ENCODE measurements at places on chromosomes 2 and 18.
A peak's percentile ranks its signal among the peaks of the same experiment; 100 is the strongest.

- no peak overlapping the region for H3K4me3 ChIP-seq
- H3K36me3 ChIP-seq: peaks cover 5% of the 10 kb centered on the region
- H3K27me3 ChIP-seq: no peaks in the 10 kb centered on the region
- H3K4me1 ChIP-seq: peaks cover 2% of the 10 kb centered on the region
- no peak for DNase-seq
- no peak overlapping the region for H3K27ac ChIP-seq
Observed at GRCh38 chr2:224525774-224526173, 59.4 kb downstream of the CUL3 start.

- H3K4me3 ChIP-seq: no peak overlapping the region
- peaks cover 9% of the 10 kb centered on the region for H3K4me1 ChIP-seq
- peaks cover under 1% of the 10 kb centered on the region for H3K27me3 ChIP-seq
- no peak overlapping the region for H3K27ac ChIP-seq
- DNase-seq: no peak
Observed at GRCh38 chr2:105625632-105626031, 119.1 kb upstream of the NCK2 start.

GRCh38 chr2:145851730-145852129 lies 1331.8 kb upstream of the ZEB2 start:
- H3K36me3 ChIP-seq: no peaks in the 10 kb centered on the region
- H3K27me3 ChIP-seq: no peaks in the 10 kb centered on the region
- no peak for DNase-seq
- H3K4me3 ChIP-seq: no peak overlapping the region
- no peaks in the 10 kb centered on the region for H3K4me1 ChIP-seq

DNA sequence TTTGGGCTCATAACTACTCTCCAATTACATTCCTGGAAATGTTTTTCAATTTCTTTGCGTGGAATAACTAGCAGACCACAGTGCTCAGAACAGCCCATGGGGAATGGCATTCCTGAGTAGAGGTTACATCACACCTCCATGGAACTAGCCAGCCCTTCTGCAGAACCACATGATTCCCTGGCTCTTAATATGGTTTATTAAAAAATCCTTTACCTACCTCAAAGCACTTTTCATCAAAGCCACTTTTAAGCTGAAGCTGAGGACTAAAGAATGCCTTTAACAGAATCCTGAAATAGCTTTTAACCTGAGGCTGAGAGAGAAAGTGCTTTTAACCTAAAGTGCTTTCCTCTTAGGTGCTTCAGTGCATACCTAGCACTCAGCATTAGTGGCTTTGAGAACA lies 376.3 kb downstream of the ARHGAP15 start:
- no peaks in the 10 kb centered on the region for H3K36me3 ChIP-seq
- H3K27me3 ChIP-seq: no peaks in the 10 kb centered on the region
- no peak for DNase-seq
- H3K4me3 ChIP-seq: no peak overlapping the region

DNA sequence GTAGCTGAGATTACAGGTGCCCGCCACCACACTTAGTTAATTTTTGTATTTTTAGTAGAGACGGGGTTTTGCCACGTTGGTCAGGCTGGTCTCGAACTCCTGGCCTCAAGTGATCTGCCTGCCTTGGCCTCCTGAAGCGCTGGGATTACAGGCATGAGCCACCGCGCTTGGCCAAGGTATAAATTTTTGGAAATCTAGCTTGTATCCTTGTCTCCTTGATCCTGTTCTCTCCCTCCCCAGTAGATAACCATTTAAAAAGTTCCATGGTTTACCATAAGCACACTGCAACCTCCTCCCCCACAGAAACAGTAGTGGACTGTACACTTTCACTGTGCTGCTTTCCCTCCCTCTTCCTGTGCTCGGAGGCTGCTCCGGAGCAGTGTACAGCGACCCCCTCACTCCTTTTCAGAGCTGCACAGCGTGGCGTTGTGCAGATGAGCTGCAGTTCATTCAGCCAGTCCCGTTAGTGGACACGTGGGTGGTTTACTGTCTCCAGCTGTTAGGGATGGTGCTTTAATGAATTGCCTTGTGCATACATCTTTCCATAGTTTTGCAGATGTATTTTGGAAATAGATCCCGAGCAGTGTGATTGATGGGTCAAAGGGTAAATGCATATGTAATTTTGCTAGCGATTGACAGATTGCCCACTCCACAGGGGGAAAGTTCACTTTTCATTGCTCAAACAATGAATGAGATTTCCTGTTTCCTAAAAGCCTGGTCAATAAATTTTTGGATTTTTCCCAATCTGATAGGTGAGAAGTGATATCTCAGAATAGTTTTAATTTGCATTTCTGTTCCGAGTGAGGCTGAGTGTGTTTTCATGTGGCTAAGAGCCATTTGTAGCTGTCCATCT lies 14.8 kb downstream of the ASB1 start:
- H3K27ac ChIP-seq: peak overlapping the region; percentile 26
- H3K4me3 ChIP-seq: no peak overlapping the region
- no peak for DNase-seq
- peaks cover 55% of the 10 kb centered on the region for H3K4me1 ChIP-seq
- no peaks in the 10 kb centered on the region for H3K27me3 ChIP-seq

GRCh38 chr2:137910641-137911040 lies 53.6 kb upstream of the HNMT start:
- H3K36me3 ChIP-seq: no peaks in the 10 kb centered on the region
- no peak overlapping the region for H3K4me3 ChIP-seq
- DNase-seq: peak; percentile 71
- no peaks in the 10 kb centered on the region for H3K27me3 ChIP-seq

All from PC-3 (cell line).